SK-N-SH (cell line): ENCODE measurements at places on chromosomes 13 and 19. TPM values are rescaled to one million over a fixed set of nuclear protein-coding genes. Genes with fewer than 3 reads are reported as not detected.
A peak's percentile ranks its signal among the peaks of the same experiment; 100 is the strongest.

- no peaks in the 10 kb centered on the region for H3K27me3 ChIP-seq
- H3K4me1 ChIP-seq, result no peaks in the 10 kb centered on the region
- H3K4me3 ChIP-seq, result no peak overlapping the region
- no peak overlapping the region for H3K27ac ChIP-seq
- no peaks in the 10 kb centered on the region for H3K36me3 ChIP-seq
- no peak for DNase-seq
Measured at GRCh38 chr13:41443969-41444368, 13.4 kb upstream of the RGCC start.

DNA sequence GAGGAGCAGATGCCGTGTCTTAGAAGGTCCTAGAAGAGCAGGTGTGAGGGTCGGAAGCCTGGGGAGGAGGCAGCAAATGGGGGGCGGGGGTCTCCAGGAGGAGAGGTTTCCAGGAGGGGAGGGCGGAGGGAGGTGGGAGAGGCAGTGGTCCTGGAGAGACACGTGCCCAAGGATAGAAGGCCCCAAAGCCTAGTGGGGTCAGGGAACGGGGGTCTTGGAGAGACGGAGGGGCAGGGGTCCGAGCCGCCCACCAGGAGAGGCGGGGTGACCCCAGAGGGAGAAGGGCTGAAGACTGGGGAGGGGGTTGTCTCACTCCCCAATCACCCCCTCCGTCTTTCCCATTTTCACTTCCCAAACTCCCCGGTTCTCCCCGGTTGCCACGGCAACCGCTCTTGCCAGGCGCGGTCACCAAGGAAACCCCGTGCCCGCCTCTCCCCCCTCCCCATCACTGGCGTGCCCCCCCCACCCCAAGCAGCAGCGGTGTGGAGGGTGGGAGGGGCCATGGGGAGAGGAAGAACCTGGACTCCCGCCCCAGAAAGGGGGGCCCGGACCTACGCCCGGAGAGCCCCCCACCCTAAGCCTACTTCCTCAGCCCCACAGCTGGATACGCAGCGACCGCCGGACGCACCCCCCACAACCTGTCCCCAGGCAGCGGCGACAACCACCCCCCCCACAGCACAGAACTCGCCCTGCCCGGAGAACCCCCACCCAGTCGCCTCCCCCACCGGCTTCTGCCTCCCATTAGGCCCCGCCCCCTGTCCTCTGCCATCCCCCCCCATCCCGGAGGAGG, 988 bp downstream of the LRRC4B start:
- H3K27ac ChIP-seq, result no peak overlapping the region; the same call in 1 of the 2 replicates
- peak; percentile 89 for DNase-seq
- H3K27me3 ChIP-seq, result no peaks in the 10 kb centered on the region
- peaks cover 15% of the 10 kb centered on the region; the same call in 1 of the 2 replicates for H3K4me1 ChIP-seq
- H3K36me3 ChIP-seq, result no peaks in the 10 kb centered on the region

DNA sequence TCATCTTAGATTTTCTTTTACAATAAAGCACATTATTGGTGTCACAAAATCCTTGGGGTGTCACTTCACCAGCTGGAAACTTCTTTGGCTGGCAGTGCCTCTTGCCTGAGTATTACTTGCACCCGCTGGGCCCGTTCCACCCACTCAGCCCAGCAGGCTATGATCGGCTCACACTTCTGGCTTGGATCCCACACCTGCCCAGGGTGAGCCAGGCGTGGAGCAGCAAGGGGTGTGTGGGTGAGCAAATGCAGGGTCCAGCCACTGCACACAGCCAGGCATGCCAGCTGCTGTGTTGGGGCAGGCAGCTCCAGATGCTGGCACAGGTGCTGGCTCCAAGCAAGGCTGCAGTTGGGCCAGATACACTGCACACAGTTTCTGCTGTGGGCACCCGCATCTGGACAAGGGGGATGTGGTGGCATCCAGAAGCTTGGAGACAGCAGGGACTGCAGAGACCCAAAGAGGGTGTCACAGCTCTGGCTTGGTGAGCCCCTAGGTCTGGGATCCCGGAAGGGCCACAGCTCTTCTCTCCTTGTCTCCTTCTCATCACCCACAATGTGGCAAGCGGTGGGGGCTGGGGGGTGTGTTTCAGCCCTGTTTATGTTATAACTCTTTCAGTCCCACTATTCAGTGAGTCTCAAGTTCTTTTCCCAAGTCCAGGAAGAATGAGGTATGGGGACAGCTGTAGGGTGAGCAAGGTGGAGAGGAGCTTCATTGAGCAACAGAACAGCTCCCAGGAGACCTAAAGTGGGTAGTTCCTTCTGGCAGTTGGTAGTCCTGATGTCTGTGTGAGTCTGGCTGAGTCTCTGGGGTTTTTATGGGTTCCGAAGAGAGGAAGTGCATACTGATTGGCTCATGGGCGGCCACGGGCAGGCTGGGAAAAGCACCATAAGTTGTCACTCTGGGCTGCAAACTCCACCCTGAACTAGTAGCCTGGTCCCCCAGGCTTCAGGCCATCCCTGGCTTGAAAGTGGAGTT, 25.3 kb upstream of the TBC1D4 start:
- H3K36me3 ChIP-seq, result no peaks in the 10 kb centered on the region
- DNase-seq, result no peak
- no peak overlapping the region for H3K4me3 ChIP-seq
- H3K27ac ChIP-seq, result no peak overlapping the region

PTPRS gene
- polyA plus RNA-seq, result 57.1 and 91.0 TPM in 2 replicates

DNA sequence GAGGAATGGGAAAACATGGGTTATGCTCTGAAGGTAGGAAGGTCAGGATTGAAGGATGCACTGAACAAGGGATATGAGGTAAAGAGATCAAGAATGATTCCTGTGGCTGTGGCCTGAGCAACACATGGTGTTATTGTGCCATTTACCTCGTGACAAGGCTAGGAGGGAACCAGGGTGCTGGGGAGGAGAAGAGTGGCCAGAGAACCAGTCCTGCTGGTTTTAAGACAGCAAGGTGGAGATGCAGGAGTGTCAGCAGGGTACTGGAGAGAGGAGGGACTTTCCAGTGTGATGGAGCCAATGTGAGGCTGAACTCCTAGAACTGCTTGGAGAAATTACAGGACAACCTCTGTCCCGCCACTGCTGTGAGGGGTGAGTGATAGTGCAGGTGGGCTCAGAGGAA, 282.4 kb downstream of the MYO16 start:
- no peaks in the 10 kb centered on the region for H3K36me3 ChIP-seq
- H3K27ac ChIP-seq, result no peak overlapping the region
- peaks cover 5% of the 10 kb centered on the region for H3K4me1 ChIP-seq
- H3K27me3 ChIP-seq, result no peaks in the 10 kb centered on the region; the same call in 1 of the 2 replicates
- no peak overlapping the region for H3K4me3 ChIP-seq

EFNB2 gene
- polyA plus RNA-seq, result 2.8 and 3.0 TPM in 2 replicates

DNA sequence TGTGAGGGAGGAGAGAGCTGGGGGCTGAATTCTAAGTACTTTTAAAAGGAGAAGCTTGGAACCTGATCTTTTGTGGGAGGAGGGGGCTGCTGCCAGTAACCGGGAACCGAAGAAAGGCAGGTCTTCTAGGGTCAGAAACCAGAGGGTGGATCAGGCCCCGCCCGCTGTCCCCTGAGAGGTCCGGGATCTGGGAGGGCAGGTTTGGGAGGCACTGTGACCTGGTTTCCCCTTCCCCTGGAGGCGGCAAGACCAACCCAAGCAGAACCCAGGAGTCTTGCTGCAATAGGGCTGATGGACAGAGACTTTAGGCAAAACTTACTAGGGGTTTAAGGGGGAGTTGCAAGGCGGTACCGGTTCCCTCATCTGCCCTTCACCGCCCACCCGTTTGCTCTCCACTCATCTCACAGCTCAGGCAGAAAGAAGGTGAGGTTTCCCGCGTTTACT, 707 bp upstream of the KLK8 start:
- peaks cover 20% of the 10 kb centered on the region; the same call in 1 of the 2 replicates for H3K27me3 ChIP-seq
- DNase-seq, result no peak
- no peaks in the 10 kb centered on the region for H3K36me3 ChIP-seq
- H3K27ac ChIP-seq, result no peak overlapping the region

DNA sequence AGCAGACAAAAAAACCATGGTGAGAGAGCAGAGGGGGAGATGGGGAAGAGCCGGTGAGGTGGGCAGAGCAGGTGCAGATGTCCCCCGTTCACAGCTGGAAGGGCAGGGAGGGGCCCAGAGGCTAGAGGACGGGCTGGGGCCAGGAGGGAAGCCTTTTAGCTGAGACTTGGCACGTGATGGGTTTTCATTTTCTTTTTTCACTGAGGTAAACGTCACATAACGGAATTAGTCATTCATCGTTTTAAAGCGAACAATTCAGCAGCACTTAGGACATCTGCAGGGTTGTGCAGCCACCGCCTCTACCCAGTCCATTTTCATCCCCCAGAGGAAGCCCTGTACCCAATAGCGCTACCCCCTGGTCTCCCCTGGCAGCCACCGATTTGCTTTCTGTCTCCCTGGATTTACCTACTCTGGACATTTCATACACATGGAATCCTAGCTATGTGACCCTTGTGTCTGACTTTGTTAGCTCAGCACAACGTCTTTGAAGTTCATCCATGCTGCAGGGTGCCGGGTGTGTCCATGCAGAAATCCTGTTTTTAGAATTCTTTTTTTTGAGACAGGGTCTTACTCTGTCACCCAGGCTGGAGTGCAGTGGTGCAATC, 16.0 kb upstream of the EMC10 start:
- no peak overlapping the region for H3K27ac ChIP-seq
- no peak for DNase-seq
- no peaks in the 10 kb centered on the region for H3K36me3 ChIP-seq
- H3K4me1 ChIP-seq, result peaks cover 4% of the 10 kb centered on the region; the same call in 1 of the 2 replicates
- H3K27me3 ChIP-seq, result peaks cover 5% of the 10 kb centered on the region; the same call in 1 of the 2 replicates
- no peak overlapping the region for H3K4me3 ChIP-seq

SYDE1 gene
- polyA plus RNA-seq, result 40.6 and 44.1 TPM in 2 replicates

DNA sequence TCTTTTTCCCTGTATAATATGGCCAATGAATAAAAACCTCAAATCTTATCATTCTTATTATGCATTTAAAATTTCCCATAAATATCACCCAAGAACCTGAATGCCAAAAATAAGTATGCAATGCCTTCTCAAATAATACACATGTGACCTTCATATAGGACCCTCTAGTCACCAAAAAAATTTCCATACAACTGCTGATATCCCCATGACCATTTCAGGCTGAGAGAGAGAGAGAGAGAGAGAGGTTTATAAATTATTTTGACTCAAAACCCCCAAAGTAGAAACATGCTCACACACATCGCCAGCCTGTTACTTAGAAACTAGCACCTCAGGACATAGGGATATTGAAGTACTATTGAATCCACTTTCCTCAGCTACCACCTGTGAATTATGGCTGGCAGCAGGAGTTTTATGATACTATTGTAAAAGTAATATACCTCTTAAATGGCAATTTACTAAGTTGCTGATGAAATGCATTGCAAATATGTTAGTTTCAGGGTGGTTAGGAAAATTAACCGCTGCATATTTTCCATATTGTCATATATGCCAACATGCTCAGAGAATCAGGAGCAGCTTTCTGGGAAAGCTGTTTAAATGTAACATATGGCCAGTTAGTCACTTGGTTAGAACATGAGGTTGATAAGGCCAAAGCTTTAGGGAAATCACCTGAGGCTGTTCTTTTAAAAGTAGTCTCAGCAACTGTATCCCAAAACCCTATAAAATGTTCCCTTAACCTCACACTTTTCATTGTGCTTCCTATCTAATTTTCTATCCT, 230.8 kb downstream of the DCT start:
- no peaks in the 10 kb centered on the region for H3K27me3 ChIP-seq
- H3K4me1 ChIP-seq, result peaks cover 34% of the 10 kb centered on the region; the same call in 1 of the 2 replicates
- H3K4me3 ChIP-seq, result no peak overlapping the region
- no peaks in the 10 kb centered on the region for H3K36me3 ChIP-seq

GGN gene
- polyA plus RNA-seq, result 0.48 and 0.52 TPM in 2 replicates

DNA sequence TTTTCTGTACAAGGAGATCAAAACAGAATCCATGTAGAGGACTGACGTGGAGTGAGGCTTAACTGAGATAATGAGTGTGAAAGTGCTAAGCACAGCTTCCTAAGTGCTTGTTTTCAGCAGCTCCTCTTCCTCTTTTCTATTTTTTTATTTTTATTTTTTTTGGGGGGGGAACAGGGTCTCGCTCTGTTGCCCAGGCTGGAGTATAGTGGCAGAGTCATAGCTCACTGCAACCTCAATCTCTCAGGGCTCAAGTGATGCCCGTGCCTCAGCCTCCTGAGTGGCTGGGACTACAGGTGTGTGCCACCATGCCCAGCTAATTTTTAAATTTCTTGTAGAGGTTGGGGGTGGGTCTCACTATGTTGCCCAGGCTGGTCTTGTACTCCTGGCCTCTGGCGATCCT, 5.6 kb upstream of the FOSB start:
- H3K27ac ChIP-seq, result no peak overlapping the region
- no peaks in the 10 kb centered on the region; the same call in 1 of the 2 replicates for H3K27me3 ChIP-seq
- H3K4me1 ChIP-seq, result no peaks in the 10 kb centered on the region
- H3K36me3 ChIP-seq, result no peaks in the 10 kb centered on the region
- DNase-seq, result no peak
- no peak overlapping the region for H3K4me3 ChIP-seq

DNA sequence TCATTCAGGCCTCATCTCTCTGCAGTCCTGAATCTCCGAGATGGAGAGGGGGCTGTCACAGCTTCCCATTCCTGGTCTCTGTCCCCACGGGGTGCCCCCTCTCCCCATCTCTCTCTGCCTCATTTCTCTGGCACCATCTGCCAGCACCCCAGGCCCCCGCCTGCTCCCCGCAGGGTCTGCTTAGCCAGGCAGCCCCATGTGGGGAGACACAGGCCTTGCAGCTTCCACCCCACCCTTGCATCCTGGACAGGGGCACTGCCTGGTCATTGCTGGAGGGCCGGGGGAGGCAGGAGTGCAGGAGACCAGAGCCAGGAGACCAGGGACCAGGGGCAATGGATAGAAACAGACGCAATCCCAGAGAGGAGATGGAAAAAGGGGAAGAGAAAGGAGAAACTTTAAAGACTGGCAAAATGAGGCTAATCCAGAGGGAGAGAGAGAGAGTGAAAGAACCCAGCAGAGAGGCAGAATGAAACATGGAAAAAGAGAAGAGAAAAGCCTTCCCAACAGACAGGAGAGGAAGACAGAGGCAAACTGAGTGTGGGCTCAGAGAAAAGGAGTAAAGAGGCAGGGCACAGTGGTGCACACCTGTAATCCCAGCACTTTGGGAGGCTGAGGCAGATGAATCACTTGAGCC, 8.8 kb upstream of the GIPR start:
- no peak for DNase-seq
- no peak overlapping the region for H3K4me3 ChIP-seq
- no peak overlapping the region for H3K27ac ChIP-seq

- H3K36me3 ChIP-seq, result peaks cover 46% of the 10 kb centered on the region; the same call in 1 of the 2 replicates
- H3K27ac ChIP-seq, result no peak overlapping the region; the same call in 1 of the 2 replicates
- DNase-seq, result peak; percentile 88
- no peaks in the 10 kb centered on the region for H3K27me3 ChIP-seq
Measured at GRCh38 chr19:42295831-42296525, 6.0 kb upstream of the PRR19 start.

ZNF90 gene
- 1.4 and 1.5 TPM in 2 replicates for polyA plus RNA-seq

DNA sequence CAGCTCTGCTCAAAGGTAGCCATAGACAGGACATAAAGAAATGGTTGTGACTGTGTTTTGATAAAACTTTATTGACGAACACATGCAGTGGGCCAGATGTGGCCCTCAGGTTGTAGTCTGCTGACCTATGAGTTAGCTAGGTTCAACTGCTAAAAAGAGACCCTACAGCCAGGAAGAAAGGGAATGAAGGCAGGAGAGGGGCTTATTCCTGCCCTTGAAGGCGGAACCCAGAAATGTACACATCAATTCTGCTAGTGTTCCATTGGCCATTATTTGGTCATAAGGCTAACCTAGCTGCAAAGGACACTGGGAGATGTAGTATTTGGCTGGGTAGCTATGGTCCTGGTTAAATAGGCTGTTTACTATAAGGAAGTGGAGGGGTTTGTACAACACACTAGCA, 18.0 kb downstream of the APBA3 start:
- H3K27ac ChIP-seq, result no peak overlapping the region
- no peak for DNase-seq
- H3K36me3 ChIP-seq, result no peaks in the 10 kb centered on the region
- no peaks in the 10 kb centered on the region for H3K27me3 ChIP-seq
- no peak overlapping the region for H3K4me3 ChIP-seq
- no peaks in the 10 kb centered on the region for H3K4me1 ChIP-seq

GRCh38 chr19:55486971-55487923, 989 bp upstream of the SSC5D start:
- H3K36me3 ChIP-seq, result no peaks in the 10 kb centered on the region
- DNase-seq, result peak; percentile 72
- H3K27me3 ChIP-seq, result no peaks in the 10 kb centered on the region
- H3K27ac ChIP-seq, result peak overlapping the region; percentile 95
